ENCODE measurements at places on chromosomes 6 and 20.

DNA sequence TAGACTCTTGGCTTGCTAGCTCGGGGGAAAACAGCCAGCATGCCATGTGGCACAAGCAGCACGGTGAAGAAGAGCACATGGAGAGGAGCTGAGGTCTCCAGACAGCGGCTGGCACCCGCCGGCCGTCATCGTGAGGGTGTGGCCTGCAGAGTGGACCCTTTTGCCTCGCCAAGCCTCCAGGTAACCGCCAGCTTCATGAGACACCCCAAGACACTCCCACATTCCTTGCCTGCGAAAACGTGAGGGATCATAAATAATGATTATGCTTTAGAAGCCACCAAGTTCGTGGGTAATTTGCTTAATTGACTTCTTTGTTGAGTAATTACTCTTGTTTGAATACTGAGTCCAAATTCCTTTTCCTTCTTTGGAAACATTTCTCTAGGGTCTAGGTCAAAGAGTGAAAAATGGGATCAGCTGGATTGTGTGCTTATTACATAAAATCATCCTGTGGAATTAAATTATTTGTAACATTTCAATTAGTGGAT is 23.2 kb downstream of the FAM50B start:
- DNase-seq = no peak

- DNase-seq = no peak
Measured at GRCh38 chr6:120211955-120212792, 862.6 kb upstream of the MAN1A1 start.

DNA sequence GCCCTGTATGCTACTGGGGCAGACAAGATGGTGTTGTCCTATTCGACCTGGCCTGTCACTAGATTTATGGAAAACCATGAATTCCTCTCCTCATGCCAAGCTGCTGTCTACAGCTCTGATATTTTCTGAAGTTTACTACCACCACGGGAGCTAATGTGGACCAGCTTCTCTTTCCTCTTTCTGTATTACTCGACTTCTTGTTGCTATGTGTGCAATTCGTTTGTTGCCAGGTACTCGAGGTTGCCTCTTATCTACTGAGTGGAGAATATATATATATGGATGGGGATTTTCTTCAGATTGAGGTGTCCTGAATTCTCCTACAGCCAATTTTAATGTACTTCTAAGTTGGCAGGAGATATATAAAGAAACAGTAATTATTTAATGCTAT is 34.7 kb downstream of the MAN1A1 start:
- no peak for DNase-seq

DNA sequence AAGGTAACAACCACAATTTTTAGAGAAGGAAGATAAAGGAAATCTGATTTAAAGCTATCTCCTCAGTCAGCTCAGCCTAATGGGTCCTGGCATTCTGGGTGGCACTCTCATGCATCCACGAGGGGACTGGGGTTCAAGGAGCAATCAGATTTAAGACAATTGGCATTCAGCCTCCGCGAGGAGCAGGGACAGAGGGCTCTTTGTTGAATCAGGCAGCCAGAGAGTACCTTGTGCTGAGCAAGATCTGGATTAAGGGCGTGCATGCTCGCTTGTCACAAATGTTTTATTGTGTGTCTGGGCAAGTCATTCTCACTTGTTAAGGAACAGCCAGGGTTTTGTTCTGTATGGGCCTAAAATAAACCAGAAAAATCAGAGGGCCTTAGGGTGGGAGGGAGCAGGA is 475.3 kb upstream of the NRSN1 start:
- no peak for DNase-seq

GRCh38 chr6:33827546-33828451 is 24.0 kb upstream of the MLN start:
- DNase-seq = no peak

GRCh38 chr6:36113049-36113448 is 17.3 kb upstream of the MAPK13 start:
- DNase-seq = no peak

GRCh38 chr6:159631886-159632285 is 61.2 kb downstream of the SOD2 start:
- no peak for DNase-seq

GRCh38 chr20:20428067-20428466 is 60.2 kb downstream of the INSM1 start:
- DNase-seq = no peak

DNA sequence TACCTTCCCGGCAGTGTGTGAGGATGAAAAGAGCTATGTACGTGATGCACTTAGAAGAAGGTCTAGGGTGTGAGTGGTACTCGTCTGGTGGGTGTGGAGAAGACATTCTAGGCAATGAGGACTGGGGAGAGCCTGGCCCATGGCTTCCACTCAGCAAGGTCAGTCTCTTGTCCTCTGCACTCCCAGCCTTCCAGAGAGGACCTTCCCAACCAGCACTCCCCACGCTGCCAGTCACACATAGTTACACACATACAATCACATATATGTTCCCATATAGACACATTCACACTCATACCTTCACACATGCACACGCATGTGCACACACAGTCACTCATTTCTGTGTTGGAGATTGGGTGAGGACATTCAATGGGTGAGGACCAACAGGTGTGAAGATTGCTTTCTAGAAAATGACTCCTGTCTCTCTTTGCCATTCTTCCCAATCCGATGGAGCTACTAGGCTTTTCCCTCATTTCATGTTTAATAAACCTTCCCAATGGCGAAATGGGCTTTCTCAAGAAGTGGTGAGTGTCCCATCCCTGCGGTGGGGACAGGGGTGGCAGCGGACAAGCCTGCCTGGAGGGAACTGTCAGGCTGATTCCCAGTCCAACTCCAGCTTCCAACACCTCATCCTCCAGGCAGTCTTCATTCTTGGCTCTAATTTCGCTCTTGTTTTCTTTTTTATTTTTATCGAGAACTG is 30.4 kb downstream of the SRSF3 start:
- DNase-seq = no peak

DNA sequence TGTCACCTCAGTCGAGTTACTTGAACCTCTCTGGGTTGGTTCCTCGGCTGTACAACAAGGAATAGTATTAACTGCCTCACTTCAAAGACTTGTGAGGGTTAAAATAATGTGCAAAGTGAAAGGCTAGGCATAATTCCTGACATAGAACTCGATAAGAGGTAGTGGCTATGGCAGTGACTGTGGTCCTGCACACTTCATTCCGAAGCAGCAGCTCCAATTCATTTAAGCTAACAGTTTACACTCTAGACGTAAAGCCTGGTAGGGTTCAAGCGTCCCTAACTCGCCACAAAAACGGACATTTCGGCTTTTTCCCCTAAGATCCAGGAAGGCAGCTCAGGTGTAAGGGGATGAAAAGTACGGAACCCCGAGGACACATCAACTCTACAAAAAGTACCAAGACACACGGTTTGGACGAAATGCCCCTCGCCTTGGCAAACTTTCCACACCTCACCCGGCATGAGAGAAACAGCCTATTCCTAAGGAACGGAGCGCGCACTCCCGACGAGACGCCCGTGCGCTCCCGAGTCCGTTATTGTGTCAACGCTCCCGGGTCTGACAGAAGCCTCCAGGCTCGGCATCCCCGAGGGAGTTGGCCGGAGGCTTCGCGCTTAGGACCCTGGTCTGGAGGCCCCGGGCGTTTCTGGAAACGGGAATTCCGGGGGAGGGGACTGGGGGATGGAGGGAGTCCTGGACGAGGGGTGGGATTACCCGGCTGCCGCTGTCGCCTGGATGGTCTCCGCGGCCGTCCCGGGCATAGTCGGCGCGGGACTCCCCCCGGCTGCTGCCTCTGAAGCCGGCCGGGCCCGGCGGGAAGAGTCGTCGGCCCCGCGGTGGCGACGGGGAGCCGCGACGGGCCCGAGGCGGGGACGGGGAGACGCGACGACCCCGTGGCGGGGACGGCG is 937 bp downstream of the ZNF318 start:
- DNase-seq = no peak

- DNase-seq = no peak
Measured at GRCh38 chr6:107741191-107741680, 82.9 kb downstream of the SCML4 start.

GRCh38 chr20:54980103-54980960 is 504.9 kb downstream of the DOK5 start:
- no peak for DNase-seq

GRCh38 chr20:15865553-15865952 is 707.7 kb downstream of the KIF16B start:
- DNase-seq = no peak

- no peak for DNase-seq
Measured at GRCh38 chr6:44960898-44961297, 367.2 kb upstream of the RUNX2 start.

DNA sequence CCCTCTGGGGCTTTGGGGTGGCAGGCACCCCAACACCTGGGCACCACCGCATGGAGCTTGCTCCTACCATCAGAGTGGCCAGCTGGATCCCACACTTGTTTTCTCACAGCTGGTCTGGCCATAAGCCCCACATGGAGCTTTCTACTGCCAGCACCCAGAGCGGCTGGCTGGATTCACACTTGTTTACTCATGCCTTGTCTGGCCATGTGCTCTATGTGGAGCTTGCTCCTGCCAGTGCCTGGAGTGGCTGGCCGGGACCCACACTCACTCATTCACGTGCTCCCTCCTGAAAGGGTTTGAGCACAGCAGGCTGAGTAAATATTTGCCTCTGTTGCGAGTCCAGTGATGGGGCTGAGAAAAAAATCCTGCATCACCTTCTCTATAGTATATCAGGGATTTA is 487.0 kb downstream of the CD109 start:
- DNase-seq = no peak

- DNase-seq = no peak
Measured at GRCh38 chr6:10956776-10957175, 69.9 kb downstream of the SYCP2L start.

GRCh38 chr6:36360241-36361054 is 23.8 kb upstream of the BNIP5 start:
- peak; percentile 60 for DNase-seq

- DNase-seq = no peak
Measured at GRCh38 chr20:32278199-32278643, 770 bp downstream of the KIF3B start.

- no peak for DNase-seq
Measured at GRCh38 chr6:132101535-132101934, 150.4 kb upstream of the CCN2 start.

DNA sequence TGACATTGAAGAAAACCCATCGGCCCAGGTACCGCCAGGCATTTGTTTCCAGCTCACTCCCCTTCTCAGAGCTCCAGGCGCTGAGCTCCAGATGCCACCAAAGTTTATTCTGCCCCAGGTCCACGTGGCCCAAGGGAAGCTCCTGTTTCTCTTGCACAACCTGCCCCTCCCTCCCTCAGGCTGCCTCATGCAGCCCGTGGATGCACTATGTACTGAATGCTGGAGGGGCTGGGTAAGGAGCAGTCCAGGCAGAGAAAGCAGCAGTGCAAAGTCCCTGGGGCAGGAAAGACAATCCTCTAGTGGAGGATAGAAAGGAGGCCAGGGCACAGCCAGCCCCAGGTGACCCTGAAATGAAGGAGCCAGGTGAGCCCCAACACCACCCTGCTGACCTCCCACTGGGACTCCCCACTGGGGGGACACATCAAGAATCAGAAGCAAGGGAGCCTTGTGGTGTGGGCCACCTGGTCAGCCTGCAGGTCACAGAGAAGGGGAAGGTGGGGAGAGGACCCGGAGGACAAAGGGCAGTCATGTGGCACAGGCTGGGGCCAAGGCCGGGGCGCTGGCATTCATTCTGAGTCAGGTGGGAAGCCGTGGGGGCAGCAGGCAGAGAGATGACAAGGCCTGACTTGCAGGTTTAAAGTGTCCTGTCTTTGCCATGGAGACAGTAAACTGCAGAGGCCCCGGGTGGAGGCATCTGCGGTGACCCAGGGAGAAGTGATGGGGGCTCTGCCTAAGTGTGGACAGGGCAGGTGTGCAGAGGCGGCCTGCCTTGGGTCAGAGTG is 230.1 kb downstream of the PREX1 start:
- no peak for DNase-seq

DNA sequence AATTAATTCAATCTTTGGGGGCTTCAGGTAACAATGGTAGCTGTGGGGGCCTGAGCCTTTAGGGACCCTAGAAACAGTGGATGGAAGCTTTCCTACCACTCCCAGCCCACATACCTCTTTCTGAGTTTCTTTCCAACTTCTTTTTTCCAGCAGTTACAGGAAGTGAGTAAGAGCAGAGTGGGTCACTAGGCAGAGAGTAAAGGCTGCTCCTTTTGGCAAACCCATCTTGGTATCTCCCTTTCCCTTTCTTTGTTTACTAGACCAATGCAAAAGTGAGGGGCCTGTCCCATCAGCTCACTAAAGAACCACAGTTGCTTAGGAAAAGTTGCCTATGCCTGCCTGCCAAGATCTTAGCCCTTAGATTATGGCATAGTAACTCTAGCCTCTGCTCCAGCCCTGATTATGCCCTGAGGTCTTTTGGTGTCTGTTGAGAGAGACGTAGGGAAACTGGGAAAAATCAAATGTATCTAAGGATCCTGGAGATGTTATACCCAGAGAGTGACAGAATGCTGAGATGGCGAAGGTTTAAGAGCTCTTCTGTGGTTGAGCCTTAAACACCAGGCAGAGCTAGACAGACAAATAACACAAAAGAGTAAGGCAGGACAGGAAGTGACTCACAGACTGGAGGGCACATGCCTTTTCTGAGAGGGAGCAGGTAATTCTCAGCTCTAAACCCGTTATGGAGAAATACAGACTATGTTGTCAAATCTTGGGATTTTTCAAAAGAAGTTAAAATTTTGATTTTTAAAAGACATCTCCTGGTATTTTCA is 31.3 kb downstream of the TRMT6 start:
- DNase-seq = peak; percentile 7

DNA sequence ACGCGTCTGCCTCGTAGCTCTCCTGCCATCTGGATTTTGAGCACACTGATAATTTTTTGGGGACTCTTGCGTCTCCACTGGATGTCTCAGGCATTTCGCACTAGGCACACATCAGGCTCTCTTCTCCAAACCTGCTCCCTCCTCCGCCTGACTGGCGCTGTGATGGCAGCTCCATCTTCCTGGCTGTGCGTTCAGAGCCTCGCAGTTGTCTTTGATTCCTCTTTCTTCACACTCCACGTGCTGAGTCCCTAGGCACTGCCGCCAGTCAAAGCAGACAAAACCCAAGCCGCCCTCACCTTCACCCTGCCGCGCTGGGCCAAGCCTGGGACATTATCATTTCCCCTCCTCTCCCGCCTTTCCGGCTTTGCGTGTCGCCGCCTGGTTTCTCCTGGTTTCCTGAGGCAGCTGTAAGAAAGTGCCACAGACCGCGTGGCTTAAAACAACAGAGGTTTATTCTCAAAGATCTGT is 778 bp downstream of the PSMG4 start:
- no peak for DNase-seq

DNA sequence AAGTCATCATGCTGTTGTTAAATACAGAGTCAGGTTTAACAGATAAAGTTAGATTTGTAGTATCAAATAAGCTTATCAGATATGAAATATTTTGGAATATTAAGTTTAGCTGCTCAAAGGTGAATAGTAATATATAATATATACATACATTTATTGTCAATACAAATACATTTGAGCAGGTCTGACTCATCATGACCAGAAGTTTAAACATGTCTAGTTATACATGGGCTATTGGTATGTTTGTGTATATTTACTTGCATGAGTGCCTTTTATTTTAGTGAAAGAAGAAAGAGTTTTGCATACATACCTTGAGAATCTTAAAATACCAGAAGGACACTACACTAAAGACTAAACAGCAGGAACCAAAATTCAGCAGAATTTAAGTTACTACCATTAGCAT is 76.8 kb downstream of the BMP5 start:
- DNase-seq = no peak
